Endothelial cell (in vitro differentiated cells): ENCODE measurements at places on chromosomes 11 and 22.

DNA sequence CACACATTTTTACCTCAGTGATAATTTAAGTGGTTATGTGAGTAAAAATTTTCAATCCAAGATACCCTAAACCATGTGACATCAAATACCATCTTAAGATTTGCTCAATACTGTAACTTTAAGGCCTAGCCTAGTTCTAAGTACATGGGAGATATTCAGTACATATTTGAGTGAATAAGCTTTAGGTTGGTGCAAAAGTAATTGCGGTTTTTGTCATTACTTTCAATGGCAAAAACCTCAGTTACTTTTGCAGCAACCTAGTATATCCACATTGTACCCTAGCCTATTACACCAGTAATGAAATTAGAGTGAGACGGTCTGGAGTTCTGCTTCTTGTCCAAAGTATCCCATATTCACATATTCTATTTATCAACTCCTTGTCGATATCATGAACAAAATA lies 700.1 kb downstream of the LRRC4C start:
- no peak for DNase-seq

DNA sequence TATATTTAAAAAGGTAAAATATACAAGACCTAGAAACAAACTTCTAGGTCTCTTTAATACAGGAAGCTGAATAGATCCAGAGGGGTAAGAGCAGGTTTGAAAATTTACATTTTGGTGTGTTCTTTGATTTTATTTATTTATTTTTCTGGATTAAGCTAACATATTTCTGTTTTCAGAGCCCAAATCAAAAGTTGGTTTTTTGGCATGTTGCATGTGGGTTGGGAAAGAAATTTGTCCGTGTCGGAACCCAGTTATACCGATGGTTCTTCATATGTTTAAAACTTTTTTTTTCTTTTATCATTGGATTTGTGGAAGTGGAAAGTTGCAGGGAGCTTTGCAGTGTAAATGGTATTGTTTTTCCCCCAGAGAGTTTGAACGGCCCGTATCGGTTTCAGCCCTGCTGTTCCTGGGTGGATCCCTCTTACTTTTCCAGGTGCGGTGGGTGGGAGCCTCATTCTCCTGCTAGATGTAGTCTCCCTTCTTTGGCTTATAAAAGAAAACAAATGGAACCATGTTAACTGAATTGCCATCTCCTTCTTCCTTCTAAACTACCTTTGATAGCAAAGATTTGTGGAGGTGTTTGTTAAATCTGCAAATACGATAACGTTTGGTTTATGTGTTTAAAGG lies 746 bp downstream of the CTNND1 start:
- DNase-seq, result no peak

- no peak for DNase-seq
These were observed 270.5 kb downstream of the TENM4 start for GRCh38 chr11:79170321-79170720.

DNA sequence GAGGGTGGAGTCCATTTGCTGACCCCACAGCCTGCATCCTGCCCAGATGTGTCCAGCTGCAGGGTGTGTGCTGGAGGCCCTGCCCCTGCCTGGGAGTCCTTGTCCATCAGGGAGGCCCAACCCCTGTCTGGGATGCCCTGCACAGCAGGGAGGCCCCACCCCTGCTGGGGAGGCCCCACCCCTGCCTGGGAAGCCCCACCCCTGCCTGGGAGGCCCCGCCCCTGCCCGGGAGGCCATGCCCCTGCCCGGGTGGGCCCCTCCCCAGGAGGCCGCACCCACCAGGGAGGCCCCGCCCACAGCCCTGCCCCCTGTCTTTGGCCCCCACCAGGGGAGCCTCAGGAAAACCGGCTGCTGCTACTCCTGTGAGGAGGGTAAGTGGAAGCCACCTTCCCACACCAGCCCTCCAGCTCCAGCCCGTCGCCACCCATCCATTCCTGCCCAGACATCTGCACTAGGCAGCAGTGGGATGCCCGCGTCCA lies 37.2 kb downstream of the MUC5B start:
- DNase-seq, result peak; percentile 54

DNA sequence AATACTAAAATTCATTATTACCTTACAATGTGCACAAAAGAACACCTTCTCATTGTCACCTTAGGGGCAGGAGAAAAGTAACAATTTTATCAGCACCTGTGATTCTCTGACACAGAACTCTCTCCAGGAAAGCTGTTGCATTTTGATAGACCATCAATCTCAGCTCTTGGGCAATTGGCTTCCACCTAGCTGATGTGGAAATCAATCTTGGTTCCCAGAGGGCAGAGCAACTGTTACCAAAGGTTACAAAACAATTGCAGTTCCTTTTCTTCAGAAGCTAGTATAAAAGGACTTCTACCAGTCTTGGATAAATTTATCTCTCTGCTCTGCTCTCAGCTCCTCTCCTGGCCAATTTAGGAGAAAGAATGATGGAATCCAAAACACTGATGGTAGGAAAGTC lies 157.8 kb upstream of the DDI1 start:
- no peak for DNase-seq

- no peak for DNase-seq
These were observed 4.3 kb upstream of the UCP3 start for GRCh38 chr11:74013141-74013540.

- DNase-seq, result no peak
These were observed 46.6 kb upstream of the LIN7C start for GRCh38 chr11:27553186-27553585.

DNA sequence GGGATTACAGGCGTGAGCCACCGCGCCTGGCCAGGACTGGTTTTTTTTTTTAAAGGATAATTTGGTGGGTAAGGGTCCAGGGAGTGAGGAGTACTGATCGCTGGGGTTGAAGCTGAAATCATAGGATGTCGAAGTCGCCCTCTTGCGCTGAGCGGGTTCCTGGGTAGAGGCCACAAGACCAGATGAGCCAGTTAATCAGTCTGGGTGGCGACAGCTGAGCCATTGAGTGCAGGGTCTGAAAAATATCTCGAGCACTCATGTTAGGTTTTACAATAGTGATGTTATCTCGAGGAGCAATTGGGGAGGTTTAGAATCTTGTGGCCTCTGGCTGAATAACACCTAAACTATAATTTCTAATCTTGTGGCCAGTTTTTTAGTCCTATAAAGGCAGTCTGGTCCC lies 7.8 kb downstream of the APOL5 start:
- no peak for DNase-seq

DNA sequence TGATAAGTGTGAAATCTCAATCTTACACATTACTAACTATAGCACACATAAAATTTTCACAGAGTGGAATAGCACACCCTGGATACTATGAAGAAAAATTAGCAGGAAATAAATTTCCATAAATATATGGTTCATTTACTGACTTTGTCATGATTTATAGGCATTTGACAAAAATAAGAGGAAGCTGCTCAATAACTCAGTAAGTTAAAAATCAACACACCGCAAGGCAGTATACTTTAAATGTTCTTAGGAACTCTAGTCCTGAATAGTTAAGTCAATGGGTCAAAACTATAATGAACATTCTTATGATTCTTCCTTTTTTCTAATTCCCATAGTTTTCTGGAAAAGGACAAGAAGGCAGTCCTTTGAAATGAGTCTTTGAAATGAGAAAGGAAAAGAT lies 1557.8 kb upstream of the RAG2 start:
- DNase-seq, result no peak
